Hepatic stellate cell (primary cell): ENCODE measurements at places on chromosomes 6 and 20.

GRCh38 chr6:126015863-126016262 lies 29.5 kb downstream of the TRMT11 start:
- no peak for DNase-seq

GRCh38 chr20:39083761-39084160 lies 121.6 kb downstream of the DHX35 start:
- no peak for DNase-seq

GRCh38 chr6:134826889-134827737 lies 122.8 kb downstream of the ALDH8A1 start:
- peak; percentile 71 for DNase-seq

- DNase-seq: no peak
Measured at GRCh38 chr6:20033697-20034407, 178.4 kb downstream of the MBOAT1 start.

- no peak for DNase-seq
Measured at GRCh38 chr20:55684578-55684977, 320.7 kb downstream of the CBLN4 start.

GRCh38 chr6:129744201-129744879 lies 34.4 kb upstream of the ARHGAP18 start:
- no peak for DNase-seq
